NCI-H748 treated with DMSO at 0.1 percent for 48 hours (cell line): ENCODE measurements at places on chromosomes 5 and 9.

DNA sequence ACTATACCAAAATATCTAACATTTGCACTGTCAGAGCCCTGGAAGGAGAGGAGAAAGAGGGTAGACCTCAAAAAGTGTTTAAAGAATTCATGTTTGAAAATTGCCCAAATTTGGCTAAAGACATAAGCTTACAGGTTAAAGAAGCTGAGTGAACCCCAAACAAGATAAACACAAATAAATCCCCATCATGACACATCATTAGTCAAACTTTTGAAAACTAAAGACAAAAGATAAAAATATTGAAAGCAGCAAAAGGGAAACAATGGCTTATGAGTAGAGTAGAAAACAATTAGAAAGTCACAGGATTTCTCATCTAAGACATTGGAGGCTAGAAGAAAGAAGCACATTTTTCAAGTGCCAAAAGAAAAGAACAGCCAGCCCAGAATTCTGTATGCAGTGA is 6.1 kb upstream of the UBLCP1 start:
- DNase-seq, result no peak

DNA sequence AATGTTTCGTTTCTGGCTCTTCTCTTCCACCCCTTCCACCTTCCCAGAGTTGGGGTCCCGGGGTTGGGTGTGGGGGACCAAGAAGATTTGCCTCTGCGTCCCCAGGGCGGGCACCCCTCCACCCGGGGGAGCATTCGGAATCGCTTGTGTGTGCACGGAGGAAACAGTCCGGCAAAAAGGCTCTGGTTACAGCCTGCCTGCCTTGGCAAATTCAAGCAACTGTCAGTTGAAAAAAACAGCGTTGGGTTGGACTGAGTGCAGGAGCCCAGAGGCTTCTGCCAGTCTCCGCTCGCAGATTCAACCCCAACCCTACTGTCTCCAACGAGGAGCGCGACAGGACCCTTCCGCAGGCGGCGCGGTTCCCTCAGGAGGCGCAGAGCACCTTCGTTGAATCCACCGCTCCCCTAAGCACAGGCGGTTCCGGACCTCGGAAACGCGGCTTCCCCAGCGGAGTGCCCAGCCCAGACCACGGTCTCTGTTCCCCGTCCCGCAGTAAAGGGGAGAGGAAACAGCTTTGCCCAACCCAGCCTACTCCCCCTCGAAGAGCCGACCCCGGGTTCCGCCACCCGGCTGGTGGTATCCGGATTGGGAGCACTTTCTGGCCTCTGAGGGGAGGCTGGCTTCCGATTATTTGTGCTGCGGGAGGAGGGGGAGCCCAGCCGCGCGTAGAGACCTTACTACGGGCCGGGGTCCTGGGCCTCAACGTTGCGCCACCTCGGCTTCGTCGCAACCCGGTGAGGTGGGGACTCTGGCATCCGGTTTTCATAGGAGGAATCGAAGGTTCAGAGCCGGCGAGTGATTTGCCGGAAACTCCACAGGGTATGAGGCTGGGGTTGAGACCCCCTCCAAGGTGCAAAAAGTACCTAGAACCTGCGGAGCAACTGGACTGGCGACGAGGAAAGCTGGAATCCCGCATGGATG is 9.6 kb downstream of the LHX6 start:
- no peak for DNase-seq

- no peak for DNase-seq
Measured at GRCh38 chr9:121743441-121744001, 92.1 kb downstream of the DAB2IP start.

- DNase-seq, result no peak
Measured at GRCh38 chr5:132434416-132435286, 55.9 kb downstream of the IRF1 start.

DNA sequence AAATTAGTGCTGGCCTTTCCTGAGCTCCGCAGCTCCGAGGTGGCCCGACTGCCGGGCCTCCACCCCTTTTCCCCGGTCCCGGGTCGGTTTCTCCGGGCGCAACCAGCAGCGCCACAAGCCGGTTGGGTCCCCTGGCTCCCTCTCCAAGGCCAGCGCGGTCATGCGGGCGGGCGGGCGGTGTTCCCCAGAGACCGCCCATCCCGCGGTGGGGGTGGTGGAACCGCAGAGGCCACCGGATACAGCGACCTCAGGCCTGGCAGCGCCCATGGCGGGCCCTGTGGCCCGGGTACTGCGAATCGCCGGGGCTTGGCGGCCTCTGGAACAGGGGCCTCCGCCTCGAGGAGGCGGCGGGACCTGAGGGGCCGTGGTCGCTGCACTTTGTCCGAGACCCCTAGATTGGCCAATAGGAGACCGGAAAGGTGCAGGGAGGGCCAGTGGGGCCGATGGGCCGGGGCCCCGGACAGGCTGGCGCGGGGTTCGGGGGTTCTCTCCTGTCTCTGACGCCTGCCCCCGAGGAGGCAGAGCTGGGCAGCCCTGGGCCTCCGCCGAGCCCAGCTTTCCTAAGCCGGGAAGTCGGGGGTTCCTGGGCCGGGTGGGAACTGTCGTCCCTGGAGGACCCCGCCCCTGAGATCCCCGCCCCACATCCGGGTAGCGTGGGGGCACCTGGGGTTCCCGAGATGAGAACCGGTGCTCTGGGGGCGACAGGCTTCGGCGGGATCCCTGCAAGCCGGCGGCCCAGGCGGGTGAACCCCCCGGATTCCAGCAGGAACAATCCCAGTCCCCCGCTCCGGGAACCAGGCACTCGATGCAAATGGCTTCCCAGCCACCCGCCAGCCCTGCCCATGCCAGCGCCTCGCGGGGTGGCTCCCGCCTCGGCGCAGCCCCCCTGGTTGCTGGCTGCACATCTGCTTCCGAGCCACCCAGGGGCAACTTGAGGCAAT is 293.9 kb downstream of the ZSWIM6 start:
- DNase-seq, result no peak

- no peak for DNase-seq
Measured at GRCh38 chr9:133605856-133606707, 3.1 kb downstream of the FAM163B start.

DNA sequence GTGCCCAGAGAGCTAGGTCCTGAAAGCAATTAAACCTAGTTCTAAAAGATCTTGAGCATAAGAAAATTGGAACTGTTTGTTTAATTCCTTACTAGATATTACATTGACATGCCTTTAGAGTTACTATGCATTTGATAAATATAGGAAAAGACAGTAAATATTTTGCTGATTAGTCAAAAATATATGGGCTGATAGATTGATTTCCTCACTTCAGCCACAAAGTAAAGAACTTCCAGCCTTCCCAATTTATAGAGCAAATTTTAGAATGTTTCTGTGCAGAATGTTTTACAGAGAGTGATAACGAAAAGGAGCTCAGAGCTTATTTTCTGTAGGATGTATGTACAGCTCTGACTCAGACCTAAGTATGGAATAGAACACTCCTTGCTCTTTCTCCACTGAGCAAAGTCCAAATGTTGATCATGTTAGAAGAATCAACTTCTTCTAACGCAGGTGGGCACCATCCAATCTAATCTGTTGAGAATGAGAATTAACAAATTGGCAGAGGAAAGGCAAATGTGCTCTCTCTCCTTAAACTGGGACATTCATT is 72.9 kb upstream of the PAM start:
- DNase-seq, result no peak

GRCh38 chr9:129875181-129875611 is 39.9 kb downstream of the USP20 start:
- no peak for DNase-seq

DNA sequence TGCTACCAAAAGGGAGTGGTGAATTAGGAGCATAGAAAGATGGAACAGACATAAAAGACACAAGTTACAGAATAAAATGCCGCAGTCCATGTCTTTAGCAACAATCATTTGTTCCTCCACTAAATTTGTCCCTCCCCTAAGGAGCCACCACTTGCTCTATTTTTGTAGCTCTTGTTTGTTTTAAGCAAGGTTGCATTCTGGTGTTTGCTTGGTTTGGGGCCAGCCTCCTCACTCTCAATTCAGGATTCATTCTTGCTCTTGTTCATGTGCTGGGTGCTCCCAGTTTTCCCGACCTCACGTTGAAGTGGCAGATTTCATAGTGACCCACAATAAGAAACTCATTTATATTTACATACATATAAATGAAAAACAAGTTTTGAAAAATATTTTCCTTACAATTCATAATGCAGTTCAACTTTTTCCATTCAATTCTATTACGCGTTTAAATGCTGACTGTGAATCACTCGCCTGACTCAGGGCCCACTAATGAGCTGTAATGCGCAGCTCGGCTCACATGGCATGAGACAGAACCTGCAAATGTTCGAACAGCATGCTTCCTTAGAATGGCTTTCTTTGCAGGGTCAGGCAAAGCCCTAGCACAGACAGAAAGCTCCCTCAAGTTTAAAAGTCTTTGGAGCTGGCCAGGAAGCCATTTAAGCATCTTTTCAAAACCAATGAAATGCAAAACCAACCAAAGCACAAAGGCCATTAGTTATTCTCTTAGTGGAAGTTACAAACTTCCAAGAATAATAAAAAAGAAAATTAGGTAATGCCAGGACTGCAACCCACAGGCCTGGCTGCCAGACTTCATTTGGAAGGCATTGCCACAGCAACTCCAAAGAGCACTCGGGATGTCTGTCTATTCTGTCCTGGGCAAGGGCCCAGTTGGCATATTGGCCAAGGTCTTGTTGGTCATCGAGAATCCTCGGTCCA is 41.7 kb downstream of the RETREG1 start:
- DNase-seq, result no peak

DNA sequence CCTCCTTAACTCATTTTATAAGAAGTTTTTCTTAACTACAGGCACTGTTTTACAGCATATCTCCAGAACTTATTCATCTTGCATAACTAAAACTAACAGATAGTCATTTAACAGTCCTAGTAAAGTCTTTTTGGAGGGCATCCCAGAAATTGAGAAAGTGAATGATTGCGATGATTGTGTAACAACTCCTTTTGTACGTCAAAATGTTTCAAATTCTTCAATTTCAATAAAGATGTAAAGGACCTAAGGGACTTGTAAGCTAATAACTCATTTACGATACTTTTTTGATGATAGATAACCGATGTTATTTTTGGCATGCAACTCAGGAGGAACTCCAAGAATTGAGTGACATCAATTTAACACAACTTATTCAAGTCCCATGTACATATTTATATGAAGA is 42.7 kb downstream of the SVEP1 start:
- no peak for DNase-seq

- DNase-seq, result no peak
Measured at GRCh38 chr5:67827541-67827940, 388.0 kb upstream of the PIK3R1 start.

- no peak for DNase-seq
Measured at GRCh38 chr9:115877852-115878438, 275.6 kb upstream of the PAPPA start.

- DNase-seq, result no peak
Measured at GRCh38 chr5:74903165-74903787, 37.1 kb upstream of the FAM169A start.

DNA sequence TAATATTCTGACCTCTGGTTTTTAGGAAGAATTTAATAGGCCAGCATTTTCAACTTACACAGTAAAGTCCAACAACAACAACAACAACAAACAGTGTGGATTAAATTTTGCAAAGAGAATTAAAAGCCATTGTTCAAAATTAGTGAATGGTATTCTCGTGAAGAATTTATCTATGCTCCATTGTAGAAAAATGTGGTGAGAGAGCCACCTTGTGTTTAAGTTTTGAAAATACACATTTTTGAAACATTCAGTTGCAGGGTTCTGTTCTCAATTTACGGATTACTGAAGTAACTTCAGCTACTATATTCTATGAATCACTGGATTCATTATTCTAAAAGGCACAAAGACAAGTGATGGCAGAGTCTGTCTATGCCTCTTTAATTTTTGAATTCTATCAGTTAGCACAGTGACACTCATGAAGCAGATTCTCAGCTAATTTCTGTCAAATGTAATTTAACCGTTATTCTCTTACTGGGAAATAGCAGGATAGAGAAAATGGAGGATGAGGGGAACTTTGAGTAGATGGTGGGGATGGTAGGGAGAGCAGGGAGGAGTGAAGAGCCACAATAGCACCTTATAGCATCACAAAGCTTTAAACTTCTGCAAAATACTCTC is 11.0 kb downstream of the CCDC152 start:
- DNase-seq, result peak; percentile 78

DNA sequence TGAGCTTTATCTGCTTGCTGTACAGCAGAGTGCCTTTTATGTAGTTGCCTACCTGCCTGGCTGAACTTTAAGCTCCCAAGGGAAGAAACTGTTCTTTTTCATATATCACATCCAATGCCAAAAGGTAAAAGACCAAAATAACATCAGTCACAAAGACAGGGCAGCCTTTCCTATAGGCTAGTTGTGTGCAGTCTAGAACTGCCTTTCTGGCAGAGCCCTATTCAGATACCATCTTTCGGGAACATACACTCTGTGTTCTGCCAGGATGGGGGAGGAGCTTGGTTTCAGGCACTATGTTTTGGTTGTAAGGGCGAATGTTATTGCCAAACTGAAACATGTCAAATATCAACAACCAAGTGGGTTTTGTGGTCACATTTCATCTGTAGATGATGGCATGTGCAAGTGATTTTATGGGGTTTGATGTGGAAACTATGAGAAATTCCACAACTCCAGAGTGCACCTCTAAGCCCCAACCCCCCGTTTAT is 314.5 kb downstream of the ADGRV1 start:
- no peak for DNase-seq

- no peak for DNase-seq
Measured at GRCh38 chr5:150497989-150498317, 10.0 kb upstream of the NDST1 start.

- DNase-seq, result peak; percentile 30
Measured at GRCh38 chr5:107542831-107543231, 127.9 kb downstream of the EFNA5 start.

DNA sequence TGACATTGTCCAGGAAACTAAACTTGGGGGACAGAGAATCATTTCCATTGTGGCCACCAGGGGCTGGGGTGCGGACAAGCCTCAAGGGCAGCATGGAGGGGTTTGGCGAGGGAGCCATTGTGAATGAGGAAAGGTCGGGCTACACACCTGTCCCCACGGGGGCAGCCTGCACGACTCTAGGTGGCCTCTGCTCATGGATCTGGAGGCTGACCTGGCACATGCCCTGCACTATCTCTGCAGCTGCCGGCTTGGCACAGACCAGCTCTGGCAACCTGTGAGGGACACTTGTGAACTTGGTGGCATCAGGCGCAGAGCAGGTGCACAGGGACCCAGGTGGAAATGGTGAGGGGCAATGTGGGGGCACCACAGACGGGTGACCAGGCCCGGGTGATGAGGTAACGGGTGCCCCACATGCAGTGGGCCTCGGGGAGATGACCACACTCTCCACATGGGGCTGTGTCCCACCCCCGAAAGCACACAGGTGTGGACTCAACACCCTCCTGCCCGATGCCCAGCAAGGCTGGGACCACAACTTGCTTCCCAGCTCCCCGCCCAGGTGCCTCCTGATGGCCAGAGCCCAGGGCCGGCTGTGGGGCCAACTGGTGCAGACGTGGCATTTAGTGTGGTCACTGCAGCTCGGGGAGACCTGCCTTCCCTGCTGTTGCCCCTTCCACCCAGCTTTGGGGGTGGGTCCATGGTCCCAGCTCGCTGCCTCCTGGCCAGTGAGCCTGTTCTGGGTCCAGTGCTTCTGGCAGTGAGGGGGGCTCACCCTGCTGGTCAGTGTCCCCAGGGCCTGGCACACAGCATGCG is 60.9 kb upstream of the UBAC1 start:
- DNase-seq, result no peak

DNA sequence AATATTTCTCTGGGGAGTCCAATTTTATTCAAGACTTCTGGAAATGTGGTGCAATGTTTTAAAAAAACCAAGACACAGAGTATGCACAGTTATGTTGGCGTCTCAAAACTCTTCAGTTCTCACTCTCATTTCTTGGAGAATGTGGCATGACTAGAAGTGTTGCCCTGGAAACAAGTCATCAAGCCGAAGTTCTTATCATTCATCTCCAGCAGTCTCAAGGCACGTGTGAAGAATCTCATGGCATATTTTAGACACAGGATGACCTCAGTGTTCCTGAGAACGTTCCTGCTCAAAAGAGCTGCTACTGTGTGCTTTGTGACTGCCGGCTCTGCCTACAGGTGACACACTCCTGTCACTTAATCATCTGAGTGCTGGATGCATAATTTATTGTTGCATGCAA is 147.4 kb upstream of the IRX4 start:
- DNase-seq, result no peak
